ENCODE measurements at places on chromosomes 3 and 15. TPM values are rescaled to one million over a fixed set of nuclear protein-coding genes. Genes with fewer than 3 reads are reported as not detected.

ZPLD1 gene
- 1.2 TPM for total RNA-seq

PLA1A gene
- total RNA-seq: 6.7 TPM

FSTL1 gene
- total RNA-seq: 193 TPM

GRCh38 chr15:34759347-34759746 is 4.5 kb upstream of the GJD2 start:
- DNase-seq: no peak
- no peaks in the 10 kb centered on the region for H3K4me1 ChIP-seq
- H3K27ac ChIP-seq: no peak overlapping the region
- H3K27me3 ChIP-seq: peaks cover 19% of the 10 kb centered on the region
- no peak overlapping the region for H3K4me3 ChIP-seq
- no peaks in the 10 kb centered on the region for H3K36me3 ChIP-seq

DNA sequence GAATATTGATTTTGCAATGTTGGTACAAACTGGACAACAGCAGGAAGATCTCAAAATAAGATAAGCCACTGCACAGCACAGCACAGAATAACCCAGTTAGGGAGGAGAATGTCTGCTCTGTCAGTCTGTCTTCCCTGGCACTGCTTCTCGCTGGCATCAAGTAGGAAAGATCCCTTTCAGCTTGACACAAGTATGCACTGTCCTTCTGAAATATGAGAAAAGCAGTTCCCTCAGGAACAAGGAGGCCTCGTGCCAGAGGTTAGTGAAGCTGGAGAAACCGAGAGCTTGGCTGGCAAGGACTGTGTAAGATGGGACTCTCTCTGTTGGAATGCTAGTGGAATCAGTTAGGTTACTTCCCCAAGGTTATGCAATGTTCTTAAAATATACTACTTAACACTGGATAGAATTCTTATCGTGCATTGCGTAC is 59.1 kb downstream of the FMN1 start:
- H3K4me3 ChIP-seq: no peak overlapping the region
- DNase-seq: no peak
- H3K27me3 ChIP-seq: no peaks in the 10 kb centered on the region
- no peak overlapping the region for H3K27ac ChIP-seq
- H3K4me1 ChIP-seq: no peaks in the 10 kb centered on the region

DNA sequence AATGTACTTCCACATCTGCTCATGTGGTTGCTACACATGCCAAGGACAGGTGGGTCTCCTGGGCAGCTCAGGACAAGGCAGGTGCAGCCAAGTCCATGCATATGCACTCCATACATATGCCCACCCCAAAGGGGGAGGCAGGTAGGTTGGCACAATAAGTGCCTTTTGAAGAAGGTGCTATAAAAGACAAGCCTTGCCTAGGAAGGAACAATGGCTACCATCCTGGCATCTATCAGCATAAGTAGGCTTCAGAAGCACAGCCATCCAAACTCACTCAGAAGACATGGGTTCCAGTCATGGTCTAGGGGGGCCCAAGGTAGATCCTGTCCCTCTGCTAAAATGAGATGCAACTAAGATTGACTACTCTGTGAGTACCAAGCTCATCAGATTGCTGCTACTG is 34.6 kb downstream of the NBEAL2 start:
- DNase-seq: no peak
- no peaks in the 10 kb centered on the region for H3K4me1 ChIP-seq
- no peaks in the 10 kb centered on the region for H3K36me3 ChIP-seq
- no peaks in the 10 kb centered on the region for H3K27me3 ChIP-seq

Data from kidney (tissue), 22 donors.